ENCODE measurements at places on chromosomes 13 and 19. TPM values are rescaled to one million over a fixed set of nuclear protein-coding genes. Genes with fewer than 3 reads are reported as not detected.

DNA sequence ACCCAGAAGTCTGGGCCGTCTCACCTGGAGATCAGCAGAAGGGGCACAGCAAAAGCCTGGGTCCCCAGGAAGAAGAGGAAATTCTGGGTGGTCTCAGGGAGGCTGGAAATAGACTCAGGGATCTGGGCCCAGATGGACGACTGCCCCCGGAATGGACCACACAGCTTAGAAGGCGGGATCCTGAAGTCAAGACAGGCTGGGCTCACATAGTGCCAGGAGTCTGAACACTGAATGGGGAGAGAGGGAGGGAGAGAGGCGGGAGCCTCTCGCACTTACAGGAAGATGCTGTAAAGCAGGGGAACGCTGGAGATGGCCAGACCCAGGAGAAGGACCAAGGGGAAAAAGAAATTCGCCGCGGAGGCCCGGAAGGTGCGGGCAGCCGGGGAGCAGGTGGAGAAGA is 1.3 kb upstream of the LENG1 start:
- DNase-seq: no peak

- DNase-seq: no peak
Measured at GRCh38 chr13:34750078-34750931, 191.8 kb upstream of the NBEA start.

- DNase-seq: no peak
Measured at GRCh38 chr19:31562966-31563612, 213.9 kb upstream of the TSHZ3 start.

PSG4 gene
- not detected for total RNA-seq

PROZ gene
- total RNA-seq: not detected

GNG7 gene
- total RNA-seq: 6.9 TPM

PGLYRP2 gene
- total RNA-seq: not detected

DNA sequence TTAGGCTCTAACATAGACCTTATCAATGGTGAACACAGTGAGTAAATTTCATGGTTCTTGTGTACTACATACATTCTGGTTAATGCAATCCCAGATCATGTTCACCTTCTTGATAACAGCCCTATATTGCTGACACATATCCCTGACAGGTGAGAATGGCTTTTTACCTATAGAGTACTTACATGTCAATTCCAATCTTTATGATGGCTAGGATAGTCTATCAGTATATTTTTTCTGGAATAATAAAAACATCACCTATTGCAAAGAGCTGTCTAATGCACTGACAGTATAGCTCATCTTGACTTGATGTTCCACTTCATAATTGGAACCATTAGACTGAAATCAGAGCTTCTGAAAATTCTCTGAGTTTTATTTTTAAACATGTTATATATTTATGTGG is 199.4 kb downstream of the ENOX1 start:
- no peak for DNase-seq

DNA sequence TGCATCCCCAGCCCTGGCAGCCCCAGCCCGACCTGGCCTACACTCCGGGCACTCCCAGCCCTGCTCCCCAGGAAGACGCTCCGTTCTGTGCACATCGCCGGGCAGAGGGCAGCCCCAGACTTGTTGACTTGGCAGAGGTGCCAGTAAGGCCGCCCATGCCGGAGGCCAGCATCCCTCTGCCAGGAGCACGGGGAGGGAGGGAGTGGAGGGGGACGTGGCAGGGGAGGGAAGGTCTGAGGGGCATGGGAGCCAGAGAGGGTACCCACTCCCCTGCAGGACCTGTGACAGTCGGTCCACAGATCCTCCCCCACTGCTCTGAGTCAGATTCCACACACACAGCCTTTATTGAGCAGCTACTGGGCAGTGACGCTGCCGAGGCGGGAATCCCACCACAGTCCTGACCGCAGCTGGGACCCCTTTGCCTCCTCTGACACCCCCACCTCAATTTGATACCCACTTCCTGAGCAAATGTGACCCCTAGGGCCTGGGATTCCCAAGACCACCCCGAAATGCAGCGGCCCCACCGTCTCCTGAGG is 1.9 kb upstream of the NKPD1 start:
- no peak for DNase-seq

RUBCNL gene
- 13.5 TPM for total RNA-seq

- no peak for DNase-seq
Measured at GRCh38 chr19:2806736-2807378, 12.8 kb upstream of the ZNF554 start.

DNA sequence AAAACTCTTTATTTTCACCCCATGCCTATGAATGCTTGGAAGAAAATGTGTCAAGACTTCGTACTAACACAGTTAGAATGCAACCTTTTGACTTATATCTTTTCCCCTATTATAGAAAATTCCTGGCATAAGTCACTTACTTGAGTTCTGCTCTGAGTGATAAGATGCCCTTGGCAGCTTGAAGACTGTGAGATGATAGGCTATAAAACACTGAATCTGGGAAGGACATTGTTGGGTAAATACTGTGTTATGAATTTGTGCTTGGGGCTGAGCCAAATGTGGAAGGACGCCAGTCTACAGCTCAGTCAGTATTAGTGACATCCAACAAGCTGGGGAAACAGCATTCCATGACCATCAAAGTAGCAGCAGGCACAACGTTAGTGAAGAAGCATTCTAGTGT is 368.0 kb upstream of the SGCG start:
- no peak for DNase-seq

CD70 gene
- total RNA-seq: not detected

DNA sequence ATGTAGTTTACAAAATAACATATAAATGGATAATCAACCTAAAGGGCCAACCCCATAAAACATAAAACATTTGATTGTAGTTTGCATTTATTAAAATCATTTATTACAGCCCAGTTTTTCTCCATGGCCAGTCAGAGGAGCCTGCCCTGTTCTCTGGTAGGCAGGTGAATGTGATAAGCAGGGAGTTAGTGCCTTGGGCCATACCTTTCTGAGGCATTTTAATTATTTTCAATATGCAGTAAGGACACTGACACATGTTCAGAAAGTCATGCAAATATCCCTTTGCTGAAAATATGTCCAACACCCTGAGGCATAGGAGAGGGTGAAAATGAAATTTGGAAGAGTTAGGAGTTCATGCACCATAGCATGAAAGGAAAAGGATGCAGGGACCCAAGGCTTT is 242.6 kb upstream of the EDNRB start:
- DNase-seq: no peak

GRCh38 chr19:58385313-58385890 is 1.7 kb upstream of the RPS5 start:
- no peak for DNase-seq

PEG3 gene
- total RNA-seq: 27.2 TPM

GRCh38 chr19:46404753-46405468 is 8.5 kb downstream of the CCDC8 start:
- DNase-seq: peak; percentile 47

ZNF626 gene
- 4.4 TPM for total RNA-seq

RFPL4A gene
- total RNA-seq: not detected

DNA sequence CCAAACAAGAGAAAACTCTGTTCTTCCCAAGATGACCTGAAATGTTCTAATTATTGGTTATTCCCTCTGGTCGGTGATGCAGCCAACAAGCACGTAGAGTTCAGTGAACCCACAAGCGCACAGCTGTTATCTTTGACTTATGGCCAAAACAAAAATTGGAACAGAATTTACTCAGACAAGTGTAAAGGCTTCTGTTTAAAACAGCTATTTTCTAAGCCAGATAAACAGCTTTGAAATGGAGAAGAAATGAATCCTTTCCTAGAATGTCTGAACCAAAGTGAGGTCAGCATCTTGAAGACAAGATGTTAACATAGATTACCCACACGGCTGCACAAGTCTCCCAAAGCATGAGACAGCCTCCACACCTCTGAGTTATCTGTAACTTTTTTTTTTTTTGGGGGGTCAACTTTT is 669.2 kb downstream of the DIAPH3 start:
- no peak for DNase-seq

DNA sequence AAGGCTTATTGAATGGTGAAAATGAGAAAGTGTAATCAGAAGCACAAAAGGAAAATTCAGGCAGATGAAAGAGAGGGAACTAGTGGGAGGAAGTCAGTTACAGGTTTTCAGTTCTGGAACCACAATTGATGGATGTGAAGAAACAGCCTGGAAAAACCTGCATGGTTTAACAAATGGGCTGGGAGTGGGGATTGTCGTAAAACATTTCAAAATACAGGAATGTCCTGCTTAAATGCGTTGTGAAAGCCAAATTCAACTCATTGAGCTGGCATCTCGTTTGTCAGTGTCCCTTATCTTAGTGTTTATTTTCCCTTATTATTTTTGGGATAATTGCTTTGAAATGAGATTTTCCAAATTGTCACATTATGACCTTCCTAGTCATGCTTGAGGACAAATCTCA is 106.5 kb upstream of the RFC3 start:
- DNase-seq: no peak

- DNase-seq: no peak
Measured at GRCh38 chr13:107208889-107209288, 641.0 kb upstream of the ARGLU1 start.

LEUTX gene
- total RNA-seq: not detected

- no peak for DNase-seq
Measured at GRCh38 chr13:21079761-21080592, 18.6 kb upstream of the LATS2 start.

SOX21 gene
- total RNA-seq: not detected

DNA sequence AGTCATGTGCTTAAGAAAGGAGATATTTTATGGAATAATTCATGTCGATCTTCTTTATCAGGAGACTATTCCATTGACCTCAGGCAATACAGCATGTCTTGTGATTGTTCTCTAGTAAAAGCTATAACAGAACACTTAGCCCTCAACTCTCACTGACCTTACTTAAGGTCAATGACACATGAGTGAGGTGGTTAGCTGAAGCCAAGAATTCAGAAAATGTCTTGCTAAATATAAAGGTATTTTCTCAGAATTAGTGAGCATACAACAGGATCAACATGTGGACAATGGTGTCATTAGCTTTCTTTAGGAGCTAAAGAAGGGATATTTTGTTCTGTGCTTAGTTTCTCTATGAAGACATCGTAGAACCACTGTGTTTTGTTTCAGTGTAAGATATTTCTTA is 1730.4 kb upstream of the SLC10A2 start:
- no peak for DNase-seq

HCST gene
- total RNA-seq: 4.6 TPM

- DNase-seq: no peak
Measured at GRCh38 chr13:103055166-103055565, 11.1 kb downstream of the SLC10A2 start.

- no peak for DNase-seq
Measured at GRCh38 chr19:15448778-15449619, 757 bp downstream of the WIZ start.

DNA sequence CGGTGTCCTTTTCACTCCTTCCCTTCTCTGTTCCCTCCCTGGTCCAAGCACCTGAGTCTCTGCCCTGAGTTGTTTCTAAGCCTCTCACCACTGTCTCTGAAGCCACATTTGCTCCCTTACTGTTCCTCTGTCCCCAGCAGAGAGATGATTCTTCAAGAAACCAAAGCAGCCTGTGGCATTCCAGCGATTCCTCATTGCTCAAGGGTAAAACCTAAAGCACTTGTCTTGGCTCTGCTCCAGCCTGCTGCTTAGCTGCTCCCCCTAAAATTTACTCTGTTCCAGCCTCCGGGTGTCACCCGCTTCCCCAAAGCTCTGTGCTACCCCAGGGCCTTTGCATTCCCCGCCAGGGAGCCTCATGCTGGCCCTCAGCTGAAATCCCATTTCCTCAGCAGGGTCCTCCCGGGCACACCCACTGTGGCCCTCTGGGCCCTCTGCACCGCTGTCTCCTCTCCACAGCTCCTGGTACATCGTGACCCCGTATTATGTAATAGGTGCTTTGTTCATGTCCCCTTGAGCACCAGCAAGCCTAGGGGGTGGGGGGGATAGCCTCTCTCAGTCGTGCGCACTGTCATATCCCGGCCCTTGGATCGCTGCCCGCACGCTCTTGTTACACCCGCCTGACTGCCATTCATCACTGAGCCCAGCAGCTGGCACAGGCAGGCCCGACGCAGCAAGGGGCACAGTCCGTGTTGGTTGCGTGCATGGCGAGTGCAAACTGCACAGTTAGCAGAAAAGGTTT is 15.8 kb downstream of the TECR start:
- no peak for DNase-seq

- no peak for DNase-seq
Measured at GRCh38 chr19:37933937-37934358, 26.9 kb downstream of the SIPA1L3 start.

SLC25A15 gene
- total RNA-seq: 4.9 TPM

NALCN gene
- 0.10 TPM for total RNA-seq

ZNF548 gene
- 10.3 TPM for total RNA-seq

GRCh38 chr19:3625996-3626472 is 556 bp downstream of the CACTIN start:
- no peak for DNase-seq

DNA sequence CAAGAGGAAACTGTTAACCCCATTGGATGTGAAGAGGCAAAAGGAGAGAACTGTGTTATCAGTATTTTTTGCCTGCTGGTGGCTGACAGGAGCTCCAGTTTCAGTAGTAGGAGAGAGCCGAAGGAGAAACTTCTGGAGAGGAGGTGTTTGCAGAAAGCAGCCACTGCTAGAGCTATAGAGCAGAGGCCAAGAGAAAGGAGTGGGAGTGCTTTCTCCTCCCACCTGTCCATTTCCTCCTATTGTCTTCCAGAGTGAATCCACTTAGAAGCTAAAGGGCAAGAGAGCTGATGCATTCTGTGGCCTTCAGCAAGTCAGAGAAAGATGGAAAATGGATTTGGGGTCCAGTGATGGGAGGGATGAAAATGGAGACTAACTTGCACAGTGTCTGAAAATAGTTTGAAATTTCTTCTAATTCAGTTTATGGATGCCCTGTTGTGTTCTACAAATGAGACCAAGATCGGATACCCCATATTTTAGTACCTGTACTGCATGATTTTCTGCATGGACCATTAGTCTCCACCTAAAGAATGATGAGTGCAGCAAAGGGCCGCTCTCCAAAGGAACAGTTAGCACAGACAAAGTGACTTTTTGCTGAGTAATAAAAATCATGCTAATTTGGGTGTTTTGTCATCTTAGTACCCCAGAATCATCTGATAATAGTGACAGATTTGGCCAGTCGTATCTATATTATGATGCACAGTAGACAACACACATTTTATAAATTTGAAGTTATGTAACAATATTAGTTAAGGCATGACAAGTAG is 10.7 kb downstream of the HS6ST3 start:
- DNase-seq: no peak

KLK5 gene
- not detected for total RNA-seq

DNA sequence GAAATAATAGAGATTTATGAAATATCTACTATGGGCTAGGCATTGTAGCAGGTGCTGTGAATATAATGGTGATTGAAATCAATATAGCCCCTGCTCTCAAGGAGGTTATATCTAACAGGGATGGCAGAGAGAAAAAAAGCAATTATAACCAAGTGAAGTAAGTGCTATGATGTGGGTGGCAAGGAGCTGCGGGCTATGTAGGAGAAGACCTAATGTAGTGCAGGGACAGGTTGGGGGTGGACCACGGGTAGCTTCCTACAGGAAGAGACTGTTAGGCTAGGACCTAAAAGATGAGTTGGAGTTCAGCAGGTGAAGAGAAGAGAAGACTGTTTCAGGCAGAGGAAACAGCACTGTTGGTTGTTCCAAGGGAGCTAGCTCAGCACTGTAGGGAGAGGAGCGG is 311.0 kb downstream of the KCNRG start:
- DNase-seq: no peak

NLRP9 gene
- not detected for total RNA-seq

GRCh38 chr19:5719274-5719960 is 529 bp downstream of the LONP1 start:
- peak; percentile 35 for DNase-seq

ZNF726 gene
- total RNA-seq: 8.5 TPM
